Activated naive CD8-positive, alpha-beta T cell treated with anti-CD3 and anti-CD28 coated beads for 36 hours (primary cell): ENCODE measurements at places on chromosomes 2 and 18. TPM values are rescaled to one million over a fixed set of nuclear protein-coding genes. Genes with fewer than 3 reads are reported as not detected.

GRCh38 chr2:214293593-214293992, 117.3 kb upstream of the VWC2L start:
- DNase-seq: no peak

DNA sequence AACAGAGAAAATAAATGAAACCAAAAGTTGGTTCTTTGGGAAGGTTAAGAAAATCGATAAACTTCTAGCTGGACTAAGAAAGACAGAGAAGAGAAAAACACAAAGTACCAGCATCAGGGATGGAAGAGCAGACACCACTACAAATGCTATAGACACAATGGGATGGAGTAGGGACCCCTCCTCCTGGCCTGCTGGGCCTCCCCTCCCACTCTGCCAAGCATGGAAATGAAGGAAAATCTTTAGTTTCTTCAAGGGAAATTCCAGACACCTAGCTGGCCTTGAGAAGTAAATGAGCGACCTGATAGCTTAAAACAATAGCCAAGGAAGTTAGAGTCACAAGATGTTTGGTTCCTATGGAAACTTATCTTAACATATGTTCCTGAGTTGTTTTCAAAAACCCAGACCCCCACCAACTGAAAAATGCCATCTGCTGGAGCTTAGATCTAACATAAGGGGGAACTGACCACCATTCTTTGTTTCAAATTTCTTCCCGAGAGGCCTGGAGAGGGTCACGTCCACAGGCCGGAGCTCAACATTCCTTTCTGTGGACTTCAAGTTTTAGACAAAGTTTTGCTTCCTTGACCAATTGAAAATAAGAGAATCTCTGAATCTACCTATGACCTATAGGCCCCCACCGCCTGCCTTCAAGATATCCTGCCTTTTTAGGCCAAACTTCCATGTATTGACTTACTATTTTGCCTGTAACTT, 101.9 kb downstream of the BIN1 start:
- no peak for DNase-seq

The FKBP7 gene
- 3.8 TPM for total RNA-seq

GRCh38 chr2:172404824-172405223, 22.6 kb upstream of the ITGA6 start:
- no peak for DNase-seq

The FIGN gene
- not detected for total RNA-seq

- DNase-seq: no peak
Observed at GRCh38 chr2:240247868-240248720, 107.6 kb upstream of the OTOS start.

DNA sequence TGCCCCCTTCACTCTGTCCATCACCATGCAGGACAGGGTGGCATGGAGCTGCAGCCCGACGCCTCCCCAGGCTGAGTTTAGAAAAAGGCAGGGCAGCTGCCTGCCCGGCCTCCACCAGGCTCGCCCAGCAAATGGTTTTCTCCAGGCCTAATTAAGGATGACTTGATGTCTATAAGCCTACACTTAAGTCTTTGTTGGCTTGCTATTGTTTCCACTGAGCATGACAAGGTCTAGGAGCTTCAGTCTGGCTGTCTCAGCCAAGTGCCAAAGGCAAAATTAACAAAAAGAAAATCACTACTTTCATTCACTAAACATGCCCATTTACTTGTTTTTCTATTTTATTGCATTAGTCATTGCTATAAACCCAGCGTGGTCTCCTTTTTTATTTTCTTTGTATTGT, 372.2 kb downstream of the INSIG2 start:
- DNase-seq: no peak

- DNase-seq: no peak
Observed at GRCh38 chr2:238239543-238239862, 335 bp downstream of the HES6 start.

GRCh38 chr18:49016648-49017539, 66.1 kb upstream of the SMAD7 start:
- no peak for DNase-seq

The BMP10 gene
- total RNA-seq: not detected

DNA sequence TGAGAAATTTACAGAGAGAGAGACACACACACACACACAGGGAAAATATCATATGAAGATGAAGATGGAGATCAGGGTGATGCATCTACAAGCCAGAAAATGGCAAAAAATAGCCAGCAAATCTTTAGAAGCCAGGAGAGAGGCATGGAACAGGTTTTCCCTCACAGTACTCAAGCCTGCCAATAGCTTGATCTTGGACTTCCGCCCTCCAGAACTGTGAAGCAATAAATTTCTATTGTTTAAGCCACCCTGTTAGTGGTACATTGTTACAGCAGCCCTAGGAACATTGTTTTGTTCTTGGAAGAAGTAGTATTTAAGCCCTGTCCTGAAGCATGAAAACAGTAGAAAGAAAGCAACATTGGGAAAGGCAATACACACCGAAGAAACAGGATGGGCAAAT, 292.0 kb upstream of the LRP1B start:
- no peak for DNase-seq

The GCG gene
- total RNA-seq: not detected

GRCh38 chr2:16650287-16651249, 15.1 kb downstream of the CYRIA start:
- no peak for DNase-seq

The FAM237A gene
- not detected for total RNA-seq

The RIT2 gene
- total RNA-seq: not detected

GRCh38 chr2:160328811-160329527, 128.9 kb upstream of the ITGB6 start:
- DNase-seq: no peak

- no peak for DNase-seq
Observed at GRCh38 chr2:111695441-111696007, 188.5 kb downstream of the ANAPC1 start.

DNA sequence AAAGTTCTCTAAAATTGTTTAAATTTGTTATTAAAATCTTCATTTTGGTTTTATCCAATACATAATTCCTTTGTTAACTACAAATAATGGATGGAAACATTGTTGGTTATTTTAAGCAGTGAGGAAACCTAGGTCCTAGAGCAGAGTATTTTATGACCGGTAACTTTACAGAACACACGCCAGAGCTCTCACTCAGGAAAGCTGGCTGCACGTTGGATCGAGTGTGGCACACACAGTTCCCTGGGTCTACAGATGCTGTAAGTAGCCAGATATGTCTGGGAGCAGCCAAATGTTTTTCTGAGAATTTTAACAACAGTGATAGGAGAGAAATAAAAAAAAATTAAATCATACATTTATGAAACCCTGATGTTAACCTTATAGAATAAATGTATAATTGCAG, 264.4 kb downstream of the ZNF407 start:
- DNase-seq: no peak

DNA sequence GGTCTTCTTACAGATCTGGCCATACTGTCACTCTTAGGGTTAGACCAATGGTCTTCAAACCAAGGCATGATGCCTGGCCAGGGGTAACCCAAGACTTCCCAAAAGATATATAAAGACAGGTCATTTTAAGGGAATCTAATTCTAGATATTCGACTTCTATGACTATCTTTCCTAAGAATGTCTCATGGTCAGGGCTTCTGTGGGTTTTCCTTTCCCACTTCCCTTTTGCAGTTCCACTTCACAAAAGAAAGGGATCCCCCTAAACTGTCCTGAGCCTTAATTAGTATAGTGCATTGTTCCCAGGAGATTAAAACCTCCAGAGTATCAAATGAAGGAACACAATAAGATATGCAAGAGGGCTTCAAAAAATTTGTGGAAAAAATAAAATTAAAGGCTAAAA, 223.6 kb upstream of the SIX2 start:
- no peak for DNase-seq

The CD8B2 gene
- 4.4 TPM for total RNA-seq

The LPIN1 gene
- 24.1 TPM for total RNA-seq

The COPS8 gene
- total RNA-seq: 68.5 TPM

GRCh38 chr2:96103761-96104486, 12.4 kb downstream of the ADRA2B start:
- no peak for DNase-seq

The CTAGE1 gene
- not detected for total RNA-seq

The VAMP8 gene
- 94.3 TPM for total RNA-seq

- no peak for DNase-seq
Observed at GRCh38 chr2:147150241-147150635, 694.6 kb upstream of the ACVR2A start.

DNA sequence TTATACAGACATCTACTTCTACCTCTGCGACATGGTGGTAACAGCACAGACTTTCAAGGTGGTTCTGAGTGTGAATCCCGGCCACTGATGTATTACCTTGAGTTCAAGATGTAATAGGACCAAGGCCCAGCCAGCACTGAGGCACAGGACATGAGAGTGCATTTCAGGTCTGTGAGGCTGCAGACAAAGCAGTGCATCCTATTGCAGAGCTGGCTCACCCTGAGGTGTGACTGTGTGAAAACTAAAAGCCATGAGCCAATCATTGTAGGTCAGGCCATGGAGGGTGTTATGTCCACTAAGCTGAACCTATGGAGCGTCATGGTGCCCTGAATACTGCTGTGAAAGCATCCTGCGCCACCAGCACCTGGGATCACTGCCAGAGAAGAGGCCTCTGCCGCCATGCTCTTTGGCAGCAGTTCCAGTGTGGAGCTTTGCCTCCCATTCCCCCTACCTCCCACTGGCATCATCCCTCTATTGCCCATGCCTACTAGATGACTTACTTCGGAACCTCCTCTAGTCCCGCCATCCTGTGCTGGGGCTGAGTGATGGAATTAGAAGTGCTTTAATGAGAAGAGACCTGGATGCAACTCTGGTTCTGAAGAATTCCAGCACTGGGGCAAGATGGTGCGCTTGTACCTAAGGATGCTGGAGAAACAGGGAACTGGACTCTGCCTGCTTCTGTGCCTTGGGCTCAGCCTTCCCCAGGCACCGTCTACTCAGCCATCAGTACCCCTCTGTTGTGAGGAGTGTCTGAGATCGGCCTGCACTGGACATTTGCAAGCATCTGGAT, 112.0 kb upstream of the RMDN2 start:
- DNase-seq: no peak

GRCh38 chr18:76259711-76260110, 235.3 kb downstream of the ZNF516 start:
- DNase-seq: no peak

GRCh38 chr2:191228861-191229260, 16.3 kb upstream of the MYO1B start:
- DNase-seq: no peak
